ENCODE measurements at places on chromosomes 12 and 14.

GRCh38 chr12:104136577-104136976 lies 1.4 kb downstream of the NFYB start:
- no peak for DNase-seq

GRCh38 chr12:110134691-110135411 lies 10.7 kb downstream of the IFT81 start:
- DNase-seq: no peak

GRCh38 chr12:77727442-77728001 lies 103.2 kb upstream of the NAV3 start:
- no peak for DNase-seq

DNA sequence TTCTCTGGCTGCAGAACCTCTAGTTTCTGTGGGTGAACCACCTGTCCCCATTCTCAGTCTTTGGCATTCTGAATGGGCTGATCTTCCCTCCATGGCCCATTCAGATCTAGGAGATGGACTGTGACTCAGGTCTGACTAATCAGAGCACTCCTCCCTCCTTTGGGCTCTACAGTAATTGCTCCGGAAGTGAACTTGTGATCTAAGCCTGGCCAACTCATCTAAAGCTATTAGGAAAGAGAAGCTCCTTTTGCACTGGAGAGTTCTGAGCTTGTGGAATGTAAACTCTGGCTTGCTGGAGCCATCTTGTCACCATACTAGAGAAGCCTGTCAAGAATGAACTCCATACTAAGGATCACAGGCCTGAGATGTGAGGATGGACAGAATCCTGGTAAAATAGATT lies 168.2 kb downstream of the SUDS3 start:
- no peak for DNase-seq

DNA sequence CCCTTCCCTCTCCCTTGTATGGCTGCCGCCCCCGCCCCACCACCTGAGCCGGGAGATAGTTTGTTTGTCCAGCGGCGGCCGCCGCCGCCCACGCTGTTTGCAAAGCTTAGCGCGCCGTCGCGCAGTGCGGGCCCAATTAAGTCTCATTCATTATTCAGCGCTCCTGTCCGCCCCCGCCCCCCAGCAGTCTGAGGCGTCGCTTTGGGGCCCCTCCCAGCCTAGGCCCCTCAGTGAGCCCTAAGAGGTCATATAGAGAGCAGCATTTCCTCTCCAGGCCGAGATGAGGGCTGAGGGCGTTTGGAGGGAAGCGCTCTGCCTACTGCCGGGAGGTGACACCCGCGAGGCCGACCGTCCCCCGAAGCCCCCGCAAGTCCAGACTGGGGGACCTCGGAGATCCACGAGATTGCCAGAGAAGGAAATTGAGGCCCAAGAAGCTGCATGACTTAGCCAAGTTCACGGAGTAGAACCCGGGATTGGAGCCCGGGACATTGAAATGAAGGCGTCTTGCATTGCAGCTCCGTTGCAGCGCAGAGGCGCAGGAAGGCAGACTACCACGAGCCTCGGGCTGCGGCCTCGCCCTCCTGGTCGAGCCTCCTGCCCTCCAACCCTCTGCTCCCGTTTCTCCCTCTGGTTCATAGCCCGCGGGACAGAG lies at the start of gene DNAJC22:
DNAJC22 (plus strand) TSS at position 230 of the 652 bp plus-strand sequence. CDS start 1,985 bp downstream, outside the sequence.
- DNase-seq: no peak

DNA sequence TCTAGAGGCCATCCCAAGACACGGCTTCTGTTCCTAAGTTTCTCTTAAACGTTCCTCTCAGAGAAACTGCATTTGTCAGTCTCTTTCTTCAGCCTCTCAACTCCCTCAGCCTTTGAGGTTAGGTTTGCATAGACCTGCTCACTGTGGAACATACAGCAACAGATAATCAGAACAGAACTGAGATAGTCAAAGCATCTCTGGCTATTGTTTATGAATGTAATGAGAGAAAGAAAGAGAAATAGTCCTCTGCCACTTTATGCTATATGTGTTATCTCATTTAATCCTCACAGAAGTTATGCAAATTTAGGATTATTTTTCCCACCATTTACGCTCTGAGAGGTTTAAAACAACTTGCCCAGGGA lies 190.6 kb downstream of the PHLDA1 start:
- no peak for DNase-seq

DNA sequence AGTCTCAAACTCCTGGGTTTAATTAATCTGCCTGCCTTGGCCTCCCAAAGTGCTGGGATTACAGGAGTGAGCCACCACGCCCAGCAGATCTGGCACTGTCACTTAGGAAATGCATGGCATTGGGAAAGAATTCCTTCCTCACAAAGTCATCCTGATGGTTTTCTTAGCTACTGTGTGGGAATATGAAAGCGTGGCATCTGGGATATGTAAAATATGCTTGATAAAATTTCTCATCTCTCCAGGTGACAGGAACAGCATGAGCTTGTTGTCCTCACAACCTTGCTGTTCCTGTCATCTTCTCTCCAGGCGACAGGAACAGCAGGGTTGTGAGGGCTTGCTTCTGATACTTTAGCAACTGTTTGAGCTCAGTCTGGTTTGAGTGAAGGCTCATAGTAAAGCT lies 16.1 kb upstream of the AICDA start:
- DNase-seq: no peak

GRCh38 chr12:93748672-93749383 lies 71.7 kb downstream of the CRADD start:
- DNase-seq: no peak

Measured in stimulated activated CD4-positive, alpha-beta T cell treated with anti-CD3 and anti-CD28 coated beads, Interleukin-12 subunit alpha, Interleukin-12 subunit beta, amount 100 ng/mL, for 4 hours (primary cell).